ENCODE measurements at places on chromosomes 2 and 18. TPM values are rescaled to one million over a fixed set of nuclear protein-coding genes. Genes with fewer than 3 reads are reported as not detected.

REG3A gene
- not detected for total RNA-seq

HOXD8 gene
- total RNA-seq = 0.55 TPM

DNA sequence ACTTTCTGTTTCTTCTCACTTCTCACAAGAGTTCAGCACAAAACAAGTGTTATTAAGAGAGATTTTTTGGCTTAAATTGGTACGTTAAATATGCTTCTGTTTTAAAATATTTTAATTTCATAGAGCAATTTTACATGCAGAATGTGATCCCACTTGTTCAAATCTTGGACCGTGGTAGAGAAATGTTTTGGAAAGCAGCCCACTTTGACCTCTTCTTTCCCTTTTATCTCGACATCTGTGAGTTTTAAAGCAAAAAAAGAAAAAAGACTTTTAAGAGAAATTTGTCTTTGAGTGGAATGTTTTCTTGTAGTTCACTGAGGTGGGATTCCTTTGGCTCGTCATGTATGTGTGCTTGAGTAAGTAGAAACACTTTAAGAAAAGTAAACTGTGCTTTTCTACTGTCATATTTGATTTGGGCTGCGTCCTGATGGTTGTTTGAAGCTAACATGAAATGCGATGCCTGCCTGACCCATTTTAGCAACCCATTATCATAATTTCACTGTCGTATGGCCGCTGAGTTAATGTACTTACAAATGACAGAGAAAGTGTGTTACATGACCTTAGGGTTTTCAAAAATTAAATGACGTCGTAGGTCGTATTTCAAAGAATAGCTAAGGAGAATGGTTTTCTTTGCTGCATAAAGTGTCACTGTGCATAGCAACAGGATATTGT lies 54.5 kb downstream of the TSHZ1 start:
- H3K27me3 ChIP-seq = no peaks in the 10 kb centered on the region
- H3K4me3 ChIP-seq = no peak overlapping the region
- no peak for DNase-seq
- no peaks in the 10 kb centered on the region for H3K4me1 ChIP-seq
- H3K36me3 ChIP-seq = no peaks in the 10 kb centered on the region
- H3K27ac ChIP-seq = no peak overlapping the region

IMPA2 gene
- 20.2 TPM for total RNA-seq

- H3K27ac ChIP-seq = no peak overlapping the region
- peaks cover 35% of the 10 kb centered on the region for H3K4me1 ChIP-seq
- DNase-seq = no peak
- no peaks in the 10 kb centered on the region for H3K27me3 ChIP-seq
Measured at GRCh38 chr2:107811411-107811810, 15.3 kb upstream of the RGPD4 start.

DNA sequence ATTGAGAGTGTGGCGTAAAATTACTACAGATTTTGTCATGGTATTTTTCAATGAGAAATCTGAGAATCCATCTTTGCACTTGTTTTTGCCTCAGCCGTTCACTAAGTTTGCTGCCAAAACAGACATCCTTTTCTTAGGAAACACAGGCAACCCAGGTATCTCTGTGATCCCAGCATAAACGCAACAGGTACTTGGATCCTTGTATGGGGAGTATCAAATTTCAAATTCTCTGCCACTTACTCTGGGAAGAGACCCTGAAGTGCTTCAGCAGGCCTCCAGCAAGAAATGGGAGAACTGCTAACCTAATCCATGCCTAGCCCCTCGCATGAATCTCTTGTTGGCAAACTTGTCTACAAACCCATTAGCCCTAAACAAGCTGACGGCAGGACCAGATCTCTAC lies 83.1 kb downstream of the BCL11A start:
- no peak overlapping the region for H3K4me3 ChIP-seq
- H3K27me3 ChIP-seq = no peaks in the 10 kb centered on the region
- H3K4me1 ChIP-seq = peaks cover 14% of the 10 kb centered on the region
- DNase-seq = no peak
- no peak overlapping the region for H3K27ac ChIP-seq
- H3K36me3 ChIP-seq = no peaks in the 10 kb centered on the region

CNGA3 gene
- total RNA-seq = not detected

DNA sequence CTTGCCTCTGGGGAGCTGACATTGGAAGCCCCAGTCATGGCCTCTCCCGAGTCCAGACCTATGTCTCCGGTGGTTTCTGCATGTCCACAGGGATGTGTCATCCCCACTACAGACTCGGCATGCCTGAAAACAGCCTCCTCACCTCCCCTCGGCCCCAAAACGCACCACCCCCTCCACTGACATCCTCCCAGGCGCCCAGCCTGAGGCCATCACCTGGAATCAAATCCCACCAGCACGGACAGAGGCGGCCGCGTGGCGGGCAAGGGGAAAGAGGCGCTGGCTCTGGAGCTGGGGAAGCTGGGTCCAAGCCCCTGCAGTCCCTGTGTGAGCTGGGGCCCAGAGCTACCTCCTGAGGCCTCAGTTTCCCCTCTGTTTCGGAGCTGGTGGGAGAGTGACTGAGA lies 69.9 kb upstream of the SMAD7 start:
- H3K36me3 ChIP-seq = no peaks in the 10 kb centered on the region
- H3K4me1 ChIP-seq = peaks cover 12% of the 10 kb centered on the region
- H3K27me3 ChIP-seq = no peaks in the 10 kb centered on the region
- no peak for DNase-seq

DNA sequence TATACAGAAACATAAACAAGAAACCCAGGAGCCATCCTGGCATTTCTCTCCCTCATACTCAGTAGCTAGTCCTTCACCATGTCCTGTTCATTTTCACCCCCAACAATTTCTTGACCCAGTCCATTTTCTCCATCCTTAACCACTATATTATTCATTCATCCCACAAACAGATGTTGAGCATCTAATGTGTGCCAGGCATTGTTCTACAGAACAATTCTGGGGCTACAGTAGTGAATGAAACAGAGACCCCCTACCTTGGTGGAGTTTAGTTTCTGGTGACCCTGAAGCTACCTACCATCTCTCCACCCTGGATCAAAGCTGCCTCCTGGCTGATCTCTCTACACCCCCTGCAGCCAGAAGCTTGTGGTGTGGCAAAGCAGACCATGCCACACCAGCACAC lies 27.5 kb upstream of the BZW1 start:
- no peaks in the 10 kb centered on the region for H3K27me3 ChIP-seq
- no peak for DNase-seq
- no peak overlapping the region for H3K27ac ChIP-seq
- H3K4me1 ChIP-seq = no peaks in the 10 kb centered on the region
- H3K4me3 ChIP-seq = no peak overlapping the region

- no peaks in the 10 kb centered on the region for H3K27me3 ChIP-seq
- no peaks in the 10 kb centered on the region for H3K4me1 ChIP-seq
- no peak for DNase-seq
- no peaks in the 10 kb centered on the region for H3K36me3 ChIP-seq
- H3K27ac ChIP-seq = no peak overlapping the region
Measured at GRCh38 chr2:150110548-150110947, 376.9 kb downstream of the RND3 start.

- H3K27ac ChIP-seq = no peak overlapping the region
- no peak overlapping the region for H3K4me3 ChIP-seq
- no peaks in the 10 kb centered on the region for H3K36me3 ChIP-seq
- H3K27me3 ChIP-seq = no peaks in the 10 kb centered on the region
- DNase-seq = no peak
Measured at GRCh38 chr2:229043681-229044080, 227.4 kb downstream of the PID1 start.

- H3K27me3 ChIP-seq = no peaks in the 10 kb centered on the region
- H3K27ac ChIP-seq = no peak overlapping the region
- H3K36me3 ChIP-seq = no peaks in the 10 kb centered on the region
- no peak for DNase-seq
- H3K4me1 ChIP-seq = no peaks in the 10 kb centered on the region
Measured at GRCh38 chr2:164981217-164981990, 26.1 kb upstream of the SLC38A11 start.

DNA sequence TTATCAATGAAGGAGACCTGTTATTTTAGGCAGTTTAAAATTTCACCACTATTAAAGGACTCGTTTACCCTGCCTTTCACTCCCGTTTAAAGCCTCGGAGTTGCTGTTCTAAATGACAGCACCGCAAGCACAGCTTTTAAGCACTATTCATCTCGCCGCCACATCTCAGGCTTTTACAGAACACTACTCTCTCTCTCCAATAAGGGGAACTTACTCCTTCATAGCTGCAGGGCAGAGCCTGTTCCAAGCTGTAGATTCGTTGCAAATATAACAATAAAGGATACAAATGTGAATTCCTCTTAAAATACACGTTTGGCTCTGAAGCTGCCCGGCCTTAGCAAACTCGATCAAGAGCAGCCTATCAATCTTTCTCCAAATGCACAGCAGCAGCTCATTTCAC lies 271.8 kb downstream of the ZNF521 start:
- H3K4me1 ChIP-seq = no peaks in the 10 kb centered on the region
- H3K36me3 ChIP-seq = no peaks in the 10 kb centered on the region
- no peak overlapping the region for H3K4me3 ChIP-seq
- no peak for DNase-seq
- H3K27ac ChIP-seq = no peak overlapping the region
- H3K27me3 ChIP-seq = no peaks in the 10 kb centered on the region

- DNase-seq = no peak
- H3K27me3 ChIP-seq = no peaks in the 10 kb centered on the region
- no peaks in the 10 kb centered on the region for H3K4me1 ChIP-seq
- H3K36me3 ChIP-seq = no peaks in the 10 kb centered on the region
- H3K4me3 ChIP-seq = no peak overlapping the region
- H3K27ac ChIP-seq = peak overlapping the region; percentile 67
Measured at GRCh38 chr18:31229829-31230228, 67.2 kb upstream of the DSC1 start.

ANKRD62 gene
- total RNA-seq = not detected

IL1F10 gene
- total RNA-seq = not detected

GRCh38 chr2:106800180-106800579 lies 85.8 kb downstream of the ST6GAL2 start:
- H3K27ac ChIP-seq = no peak overlapping the region
- no peak for DNase-seq
- no peaks in the 10 kb centered on the region for H3K4me1 ChIP-seq
- no peaks in the 10 kb centered on the region for H3K27me3 ChIP-seq
- no peak overlapping the region for H3K4me3 ChIP-seq
- no peaks in the 10 kb centered on the region for H3K36me3 ChIP-seq

GKN1 gene
- not detected for total RNA-seq

DOK6 gene
- 2.0 TPM for total RNA-seq

SLC9A4 gene
- total RNA-seq = not detected

STON1 gene
- 15.9 TPM for total RNA-seq

GRCh38 chr2:47129191-47129706 lies 25.9 kb downstream of the STPG4 start:
- H3K4me3 ChIP-seq = no peak overlapping the region
- no peak for DNase-seq
- H3K36me3 ChIP-seq = no peaks in the 10 kb centered on the region
- no peaks in the 10 kb centered on the region for H3K4me1 ChIP-seq

MRO gene
- 2.6 TPM for total RNA-seq

DNA sequence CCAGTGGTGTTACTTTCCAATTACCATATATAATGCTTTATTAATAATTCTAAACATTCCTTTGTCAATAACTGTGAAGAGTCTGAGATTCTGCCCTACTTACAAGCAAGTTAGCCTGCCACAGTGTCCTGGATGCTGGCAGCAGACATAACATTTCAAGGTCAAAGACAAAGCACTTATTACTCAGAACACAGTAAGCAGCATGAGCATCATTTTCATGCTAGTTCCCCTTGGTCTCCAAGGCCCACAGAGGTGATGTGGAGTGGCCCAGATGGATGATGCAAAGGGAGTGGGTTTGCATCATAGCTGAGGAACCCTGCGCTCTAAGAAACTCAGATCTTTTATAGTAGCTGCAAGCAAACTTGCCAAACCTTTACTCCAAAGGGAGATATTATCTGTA lies 349.7 kb downstream of the ZEB2 start:
- no peak overlapping the region for H3K27ac ChIP-seq
- no peaks in the 10 kb centered on the region for H3K36me3 ChIP-seq
- no peak for DNase-seq
- H3K4me3 ChIP-seq = no peak overlapping the region

SERPINB3 gene
- total RNA-seq = not detected

CTLA4 gene
- total RNA-seq = 0.35 TPM

GRCh38 chr2:133054297-133054696 lies 384.3 kb upstream of the LYPD1 start:
- no peaks in the 10 kb centered on the region for H3K36me3 ChIP-seq
- no peak for DNase-seq
- no peak overlapping the region for H3K4me3 ChIP-seq
- no peaks in the 10 kb centered on the region for H3K27me3 ChIP-seq
- no peak overlapping the region for H3K27ac ChIP-seq

- no peaks in the 10 kb centered on the region for H3K4me1 ChIP-seq
- no peak overlapping the region for H3K27ac ChIP-seq
- DNase-seq = no peak
- no peaks in the 10 kb centered on the region for H3K27me3 ChIP-seq
- no peak overlapping the region for H3K4me3 ChIP-seq
Measured at GRCh38 chr18:70397259-70397925, 108.5 kb downstream of the SOCS6 start.

DNA sequence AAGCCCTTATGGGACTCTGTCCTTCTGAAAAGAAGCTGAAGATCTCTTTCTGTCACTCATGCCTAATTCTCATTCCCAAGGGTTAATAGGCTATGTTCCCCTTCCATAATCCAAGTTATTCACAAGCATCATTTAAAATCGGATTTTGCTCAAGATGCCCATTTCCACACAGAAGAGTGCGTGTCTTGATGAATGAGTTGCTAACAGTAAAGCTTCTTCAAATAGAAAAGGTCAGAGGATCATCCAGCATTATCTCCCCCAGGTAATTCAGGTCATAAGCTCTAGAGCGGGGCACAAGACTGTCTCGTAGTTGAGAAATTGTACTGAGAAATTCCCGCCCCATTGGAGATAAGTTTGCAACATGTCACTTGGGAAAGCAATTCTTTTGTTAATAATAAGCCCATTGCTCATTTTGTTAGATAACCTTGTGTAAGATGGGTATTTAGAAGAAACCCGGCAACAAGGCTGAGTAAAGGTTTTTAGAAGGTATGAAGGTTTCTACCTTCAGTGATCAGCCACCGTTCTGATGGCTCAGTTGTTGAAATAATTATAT lies 290.7 kb upstream of the EPAS1 start:
- DNase-seq = no peak
- no peak overlapping the region for H3K4me3 ChIP-seq
- peaks cover 6% of the 10 kb centered on the region for H3K36me3 ChIP-seq

DNA sequence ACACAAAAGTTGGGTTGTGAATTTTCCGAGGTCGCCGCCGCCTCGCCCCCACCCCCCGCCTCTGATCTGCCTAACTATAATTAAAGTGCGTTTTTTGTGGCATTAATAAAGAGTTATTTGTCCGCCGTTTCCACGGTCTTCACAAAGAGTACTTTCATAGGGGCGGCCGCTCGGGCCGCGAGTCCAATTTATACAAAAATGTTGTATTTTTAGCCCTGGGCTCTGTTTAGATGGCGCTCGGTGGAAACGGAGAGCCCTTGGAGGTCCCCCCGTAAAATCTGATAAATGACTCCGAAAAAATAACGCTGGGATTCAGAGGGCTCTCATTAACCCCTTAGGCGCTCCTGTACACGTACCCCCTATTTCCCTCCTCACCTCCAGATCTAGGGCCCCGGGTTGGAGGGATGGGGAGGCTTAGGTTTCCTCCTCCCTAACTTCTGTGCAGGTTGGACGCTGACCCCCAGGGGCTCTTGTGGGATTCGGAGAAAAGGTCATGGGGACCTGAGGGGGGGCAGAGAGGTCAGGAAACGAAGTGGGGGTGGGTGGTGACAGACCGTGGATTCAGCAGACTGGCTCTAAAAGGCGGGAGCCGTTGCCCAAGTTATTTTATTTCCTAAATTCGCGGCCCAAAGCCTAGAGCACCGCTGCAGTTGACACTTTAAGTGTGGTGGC lies 1.9 kb downstream of the CYP26B1 start:
- H3K36me3 ChIP-seq = no peaks in the 10 kb centered on the region
- no peaks in the 10 kb centered on the region for H3K4me1 ChIP-seq
- peak; percentile 50 for DNase-seq

HJURP gene
- 0.37 TPM for total RNA-seq

LOXHD1 gene
- total RNA-seq = 0.11 TPM

Measured in right atrium auricular region (tissue), 2 donors.